Pericardium fibroblast (primary cell): ENCODE measurements at places on chromosomes 2 and 18. TPM values are rescaled to one million over a fixed set of nuclear protein-coding genes. Genes with fewer than 3 reads are reported as not detected.

The PCARE gene
- total RNA-seq, result not detected in 2 replicates

The ITM2C gene
- total RNA-seq, result 127 and 220 TPM in 2 replicates

The TMEM127 gene
- total RNA-seq, result 30.1 and 32.6 TPM in 2 replicates

The CYP26B1 gene
- 0.51 and 3.5 TPM in 2 replicates for total RNA-seq

The ADD2 gene
- total RNA-seq, result 0.12 and 1.2 TPM in 2 replicates

The TFPI gene
- total RNA-seq, result 86.5 and 201 TPM in 2 replicates

The CHRNG gene
- 0.77 TPM in 1 of 2 replicates, not detected in the other for total RNA-seq

The SNRPD1 gene
- 4.2 and 8.6 TPM in 2 replicates for total RNA-seq

The XDH gene
- total RNA-seq, result not detected in 2 replicates

The FEV gene
- total RNA-seq, result not detected in 2 replicates

The COX7A2L gene
- total RNA-seq, result 157 and 244 TPM in 2 replicates

The GYPC gene
- 222 and 267 TPM in 2 replicates for total RNA-seq

The SERPINB11 gene
- total RNA-seq, result not detected in 2 replicates

The CNTNAP5 gene
- total RNA-seq, result under 0.01 TPM in 1 of 2 replicates, not detected in the other

The ZNF804A gene
- total RNA-seq, result 0.51 and 1.3 TPM in 2 replicates

The RTN4 gene
- 295 and 356 TPM in 2 replicates for total RNA-seq

The AFF3 gene
- total RNA-seq, result 0.17 and 0.58 TPM in 2 replicates

The UGT1A6 gene
- total RNA-seq, result not detected in 2 replicates

The CROCC2 gene
- total RNA-seq, result not detected in 2 replicates

The SLC20A1 gene
- total RNA-seq, result 29.5 and 48.3 TPM in 2 replicates

The NAT8 gene
- total RNA-seq, result not detected in 2 replicates

The SLC38A11 gene
- total RNA-seq, result not detected in 2 replicates

The MAP3K19 gene
- total RNA-seq, result not detected in 2 replicates

The GPR155 gene
- total RNA-seq, result 1.2 and 3.4 TPM in 2 replicates

The SLC4A5 gene
- under 0.01 TPM in 1 of 2 replicates, not detected in the other for total RNA-seq

The ALK gene
- total RNA-seq, result not detected in 2 replicates

The CLEC4F gene
- total RNA-seq, result not detected in 2 replicates

The EFR3B gene
- total RNA-seq, result 0.47 and 0.60 TPM in 2 replicates

The MATN3 gene
- total RNA-seq, result 2.1 and 2.9 TPM in 2 replicates

The CKAP2L gene
- 0.23 and 0.77 TPM in 2 replicates for total RNA-seq

The CDH7 gene
- not detected in 2 replicates for total RNA-seq

The COLEC11 gene
- total RNA-seq, result 1.4 and 8.9 TPM in 2 replicates

The GALR1 gene
- not detected in 2 replicates for total RNA-seq

The IHH gene
- total RNA-seq, result 0.12 TPM in 1 of 2 replicates, not detected in the other

The CPS1 gene
- 9.9 and 12.9 TPM in 2 replicates for total RNA-seq

The ACTR3 gene
- total RNA-seq, result 82.9 and 146 TPM in 2 replicates

The TMEM247 gene
- total RNA-seq, result not detected in 2 replicates

The CTAGE1 gene
- under 0.01 TPM in 1 of 2 replicates, not detected in the other for total RNA-seq
